HuH-7 (cell line): ENCODE measurements at places on chromosomes 5 and 9.

DNA sequence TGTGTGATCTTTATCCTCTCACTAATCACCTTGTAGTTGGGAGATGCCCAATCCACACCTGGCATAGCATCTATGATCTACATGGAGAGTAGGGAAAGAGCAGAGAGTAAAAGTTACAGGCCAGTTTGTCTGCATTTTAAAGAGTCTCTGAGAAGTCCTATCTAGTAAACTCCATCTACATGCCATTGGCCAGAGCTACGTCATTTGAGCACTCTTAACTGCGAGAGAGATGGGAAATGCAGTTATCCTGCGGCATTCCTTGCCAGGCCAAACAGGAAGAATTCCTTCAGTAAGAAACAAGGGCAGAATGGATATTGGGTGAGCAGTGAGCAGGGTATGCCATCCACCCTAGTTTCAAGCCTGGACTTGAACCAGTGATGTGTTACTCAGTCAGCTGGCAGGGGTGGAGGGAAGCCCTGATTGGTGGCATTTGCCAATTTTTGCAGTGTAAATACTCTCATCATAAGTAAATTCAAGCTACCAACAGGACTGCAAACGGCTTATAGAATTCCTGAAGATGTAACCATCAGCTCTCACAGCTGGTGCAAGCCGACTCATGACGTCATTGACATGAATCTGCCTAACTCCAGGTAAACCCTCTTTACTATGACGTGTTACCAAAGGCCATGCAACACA, 156.8 kb upstream of the MSX2 start:
- no peak for DNase-seq

- DNase-seq, result no peak
These were observed 32.9 kb upstream of the PDE8B start for GRCh38 chr5:77177576-77177975.

DNA sequence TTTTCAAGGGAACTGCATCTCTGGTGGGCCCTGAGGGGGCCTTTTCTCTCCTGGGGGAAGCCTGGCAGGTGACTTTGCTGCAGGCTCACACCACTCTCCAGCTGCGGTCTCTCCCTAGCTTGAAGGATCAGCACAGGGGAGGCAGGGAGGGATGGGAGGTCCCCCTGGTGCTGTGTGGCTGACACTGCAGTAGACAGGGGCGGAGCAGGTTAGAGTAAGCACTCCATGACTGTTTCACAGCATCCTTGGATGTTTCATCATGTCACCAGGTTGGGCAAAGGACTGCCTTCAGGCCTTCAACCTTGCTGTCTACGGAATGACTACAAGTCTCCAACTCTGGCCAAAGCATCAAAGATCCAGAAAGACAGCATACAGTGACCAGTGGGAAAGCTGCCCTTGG, 470.7 kb downstream of the CDK5RAP2 start:
- DNase-seq, result peak; percentile 51

DNA sequence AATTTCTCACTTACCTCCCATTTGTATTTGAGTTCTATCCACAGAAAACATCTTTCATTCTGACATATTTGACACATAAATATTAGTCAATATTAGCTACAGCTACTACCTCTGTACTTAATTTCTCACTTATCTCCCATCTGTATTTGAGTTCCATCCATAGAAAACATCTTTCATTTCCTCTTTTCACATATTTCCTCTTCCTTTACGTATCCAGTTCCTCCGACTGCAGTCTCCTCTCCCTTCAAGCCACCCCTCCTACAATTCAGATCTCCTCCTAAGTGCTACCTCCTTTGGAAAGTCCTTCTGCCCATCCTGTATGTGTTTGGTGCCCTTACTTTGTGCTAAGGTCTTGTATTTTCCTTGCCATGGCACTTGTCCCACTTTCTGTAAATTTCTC, 1.6 kb downstream of the SREK1IP1 start:
- no peak for DNase-seq

DNA sequence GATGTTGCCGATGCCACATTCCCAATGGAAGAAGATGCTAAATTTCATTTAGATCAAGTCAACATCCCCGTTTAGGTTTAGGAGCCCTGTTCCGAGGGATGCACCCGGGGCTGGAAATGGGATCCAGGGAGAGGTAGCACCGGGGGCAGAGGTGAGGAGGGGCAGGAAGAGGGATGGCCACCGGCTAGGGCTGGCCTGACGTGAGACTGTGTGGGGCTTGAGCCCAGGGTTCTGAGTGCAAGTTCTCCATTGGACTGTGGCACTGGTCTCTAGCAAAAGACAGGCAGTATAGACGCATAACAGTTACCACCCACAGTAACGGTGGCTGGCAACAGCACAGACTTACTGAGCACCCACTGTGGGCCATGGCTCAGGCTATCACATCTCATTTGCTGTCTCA, 209.0 kb upstream of the MVB12B start:
- no peak for DNase-seq
